ENCODE measurements at places on chromosomes 13 and 19.

DNA sequence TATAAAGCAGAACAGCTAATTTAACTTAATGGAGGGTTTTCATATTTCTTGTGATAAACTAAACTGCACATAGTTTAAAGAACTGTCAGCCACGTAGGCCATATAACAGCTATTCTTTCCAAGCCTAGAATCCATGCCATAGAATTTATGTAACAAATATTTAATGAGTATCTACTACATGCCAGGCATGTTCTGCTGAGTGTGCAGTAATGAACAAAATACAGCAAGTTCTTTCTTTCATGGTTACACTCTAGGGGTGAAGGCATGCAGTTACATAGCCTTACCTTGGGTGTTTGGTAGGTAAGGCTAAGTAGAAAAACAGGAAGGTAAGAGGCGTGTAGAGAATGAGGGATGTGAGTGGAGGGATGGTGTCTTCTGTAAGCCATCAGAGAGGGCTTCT is 4.6 kb downstream of the URI1 start:
- no peak for DNase-seq

GRCh38 chr19:5908773-5909442 is 4.2 kb downstream of the VMAC start:
- no peak for DNase-seq

GRCh38 chr13:83761631-83762030 is 120.6 kb downstream of the SLITRK1 start:
- no peak for DNase-seq

DNA sequence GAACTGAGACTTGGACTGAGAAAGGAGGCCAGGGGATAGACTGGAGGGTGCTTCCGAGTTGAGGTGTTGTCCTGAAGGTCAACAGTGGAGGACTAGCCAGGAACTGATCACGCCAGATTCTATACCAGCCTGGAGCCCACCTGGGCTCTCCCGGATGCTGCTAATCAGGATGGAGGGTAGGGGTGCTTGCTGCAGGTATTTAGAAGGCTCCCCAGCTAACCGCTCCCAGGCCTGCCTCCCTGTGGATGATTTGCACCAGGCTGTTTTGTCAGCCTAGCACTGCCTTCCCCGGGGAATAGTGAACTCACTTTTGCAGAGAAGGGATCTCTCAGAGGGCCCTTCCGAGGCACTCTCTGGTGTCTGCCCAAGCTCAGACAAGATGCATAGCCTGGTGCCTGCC is 60.5 kb upstream of the KCTD15 start:
- no peak for DNase-seq

DNA sequence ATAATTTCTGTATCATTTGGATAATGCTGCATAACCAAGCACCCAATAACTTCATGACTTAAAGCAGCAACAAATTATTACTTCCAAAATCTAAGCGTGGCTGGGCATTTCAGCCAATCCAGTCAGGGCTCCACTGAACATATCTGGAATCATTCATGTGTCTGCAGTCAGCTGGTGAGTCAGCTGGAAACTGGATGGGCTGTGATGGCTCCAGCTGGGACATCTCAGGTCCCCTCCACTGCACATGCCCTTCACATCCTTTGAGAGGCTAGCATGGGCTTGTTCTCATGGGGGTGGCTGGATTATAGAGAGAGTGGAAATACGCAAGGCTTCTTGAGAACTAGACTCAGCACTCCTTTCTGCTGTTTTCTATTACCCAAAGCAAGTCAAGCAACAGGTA is 961.9 kb downstream of the DIAPH3 start:
- DNase-seq: no peak

- DNase-seq: no peak
Observed at GRCh38 chr13:107209824-107210722, 642.1 kb upstream of the ARGLU1 start.

DNA sequence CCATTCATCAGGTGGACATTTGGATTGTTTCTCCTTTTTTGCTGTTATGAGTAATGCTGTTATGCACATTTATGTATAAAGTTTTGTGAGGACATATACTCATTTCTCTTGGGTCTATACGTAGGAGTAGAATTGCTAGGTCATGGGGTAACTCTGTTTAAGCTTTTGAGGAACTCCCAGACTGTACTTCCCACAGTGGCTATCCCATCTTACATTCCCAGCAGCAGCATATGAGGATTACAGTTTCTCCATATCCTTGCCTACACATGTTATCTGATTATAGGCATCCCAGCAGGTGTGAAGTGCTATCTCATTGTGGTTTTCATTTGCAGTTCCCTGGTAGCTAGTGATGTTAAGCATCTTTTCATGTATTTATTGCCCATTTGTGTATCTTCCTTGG is 5.9 kb downstream of the ZSCAN22 start:
- no peak for DNase-seq

DNA sequence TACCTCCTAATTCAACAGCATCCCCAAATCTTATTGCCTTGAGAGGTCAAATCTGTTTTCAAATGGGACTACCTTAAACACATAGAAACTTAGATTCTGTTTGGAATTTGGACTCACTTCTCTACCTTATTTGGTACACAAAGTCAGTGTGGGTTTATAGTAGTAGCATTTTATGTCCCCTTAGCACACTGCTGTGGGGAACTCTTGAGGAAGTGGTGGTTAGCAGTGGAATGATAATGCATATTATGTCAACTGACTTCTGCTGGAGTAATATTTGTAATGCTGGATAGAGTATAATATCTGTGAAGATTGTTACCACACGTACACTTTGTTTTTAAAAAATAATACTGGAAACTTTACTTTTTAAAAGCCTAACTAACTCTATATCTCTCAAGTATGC is 386.3 kb downstream of the NDFIP2 start:
- no peak for DNase-seq

- DNase-seq: no peak
Observed at GRCh38 chr19:48487544-48487943, 18.4 kb downstream of the CYTH2 start.

DNA sequence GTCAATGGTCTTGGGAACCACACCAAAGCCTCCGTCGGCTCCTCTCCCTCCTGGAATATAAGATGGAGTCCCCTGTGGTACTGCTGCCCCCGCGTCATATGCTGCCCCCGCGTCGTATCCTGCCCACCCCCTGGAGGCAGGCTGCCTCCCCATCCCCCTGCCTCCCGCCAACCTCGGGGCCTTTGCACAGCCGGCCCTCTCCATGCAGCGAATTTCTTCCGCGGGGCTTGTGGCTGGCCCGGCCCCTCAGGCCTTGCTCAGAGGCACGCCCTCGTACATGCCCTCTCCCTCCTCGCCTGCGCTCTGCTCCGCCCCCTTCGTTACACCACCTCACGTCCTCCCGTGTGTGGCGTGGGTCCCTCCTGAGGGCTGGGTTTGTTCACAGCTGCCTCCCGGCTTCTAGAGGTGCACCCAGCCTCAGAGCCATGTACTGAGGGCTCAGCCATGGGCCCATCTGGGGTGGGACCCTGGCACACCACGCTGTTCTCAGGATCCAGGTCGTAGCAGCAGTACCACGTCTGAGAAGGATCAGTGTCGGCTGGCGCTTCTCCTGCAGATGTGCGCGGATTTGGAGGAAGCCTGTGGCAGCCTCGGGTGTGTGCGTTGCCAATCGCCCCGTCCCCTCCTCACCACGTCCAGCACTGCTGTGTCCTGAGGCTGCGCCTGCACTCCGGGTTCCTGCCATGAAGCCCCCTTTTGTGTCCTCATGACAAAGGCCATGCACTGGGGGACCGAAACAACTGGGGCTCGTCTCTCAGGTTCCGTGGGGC is 47.7 kb downstream of the MCF2L start:
- DNase-seq: no peak

GRCh38 chr19:8206147-8207087 is 2.8 kb upstream of the CERS4 start:
- no peak for DNase-seq

DNA sequence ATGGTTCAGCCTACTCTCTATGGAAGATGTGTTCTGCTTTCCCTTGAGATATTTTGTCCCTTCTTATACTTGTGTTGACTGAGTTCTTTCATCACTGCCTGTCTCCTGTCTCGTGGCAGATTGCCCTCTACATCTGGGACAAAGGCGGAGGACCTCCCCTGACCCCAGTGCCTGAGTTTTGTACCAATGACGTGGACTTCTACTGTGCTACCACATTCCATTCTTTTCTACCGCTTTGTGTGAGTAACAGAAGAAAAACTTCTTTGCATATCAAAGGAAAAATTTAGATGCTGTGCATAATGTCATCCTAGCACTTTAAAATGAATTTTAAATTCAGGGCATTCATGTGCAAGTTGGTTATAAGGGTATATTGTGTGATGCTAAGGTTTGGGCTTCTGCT is 74.6 kb downstream of the B3GLCT start:
- no peak for DNase-seq

GRCh38 chr13:107438251-107438650 is 777.1 kb downstream of the LIG4 start:
- DNase-seq: no peak

GRCh38 chr19:793806-794205 is 3.4 kb upstream of the PTBP1 start:
- no peak for DNase-seq

- DNase-seq: no peak
Observed at GRCh38 chr19:54345938-54346386, 7.0 kb upstream of the LILRA4 start.

DNA sequence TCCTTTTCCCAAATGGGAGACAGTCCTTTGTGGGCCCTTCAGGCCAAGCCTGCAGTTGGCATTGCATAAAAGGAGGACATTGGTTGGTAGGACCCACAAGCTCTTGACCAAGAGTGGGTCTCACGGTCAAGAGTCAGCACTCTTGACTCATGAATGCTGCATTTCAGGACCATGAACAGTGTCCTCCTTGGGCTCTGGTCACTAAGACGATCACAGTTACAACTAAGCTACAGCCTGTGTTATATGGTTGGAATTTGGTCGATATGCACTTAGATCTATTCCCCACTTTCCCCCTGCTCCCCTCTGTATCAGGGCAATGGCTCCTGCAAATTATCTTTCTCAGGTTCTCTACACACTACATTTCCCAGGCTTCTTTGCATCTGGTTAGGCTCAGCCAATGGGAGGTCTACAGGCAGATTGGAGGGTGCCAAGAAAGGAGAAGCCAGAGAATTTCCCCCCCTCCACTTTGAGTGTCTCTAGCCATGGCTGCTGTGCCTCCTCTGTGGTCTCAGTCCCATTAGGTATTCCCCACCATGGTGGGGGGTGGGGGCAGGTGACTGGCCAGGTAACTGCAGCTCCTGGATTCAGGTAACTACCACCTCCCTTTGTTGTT is 3.1 kb upstream of the OLFM2 start:
- DNase-seq: no peak

GRCh38 chr13:59690857-59691500 is 472.7 kb downstream of the DIAPH3 start:
- no peak for DNase-seq

DNA sequence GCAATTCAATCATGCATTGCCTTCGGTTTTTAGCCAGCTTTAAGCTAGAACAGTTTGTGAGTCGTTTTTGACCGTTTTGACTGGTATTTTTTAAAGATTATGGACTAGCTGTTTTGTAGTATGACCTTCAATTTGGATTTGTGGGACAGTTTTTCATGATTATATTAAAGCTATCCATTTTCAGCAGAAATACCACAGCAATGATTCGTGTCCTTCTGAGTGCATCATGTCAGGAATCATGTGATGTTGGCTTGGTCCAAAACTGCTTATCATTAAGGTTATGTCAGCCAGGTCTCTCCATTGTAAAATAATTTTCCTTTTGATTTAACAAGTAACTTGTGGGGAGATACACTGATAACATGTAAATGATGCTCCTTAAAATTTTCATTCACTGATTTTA is 229.0 kb downstream of the POSTN start:
- no peak for DNase-seq

DNA sequence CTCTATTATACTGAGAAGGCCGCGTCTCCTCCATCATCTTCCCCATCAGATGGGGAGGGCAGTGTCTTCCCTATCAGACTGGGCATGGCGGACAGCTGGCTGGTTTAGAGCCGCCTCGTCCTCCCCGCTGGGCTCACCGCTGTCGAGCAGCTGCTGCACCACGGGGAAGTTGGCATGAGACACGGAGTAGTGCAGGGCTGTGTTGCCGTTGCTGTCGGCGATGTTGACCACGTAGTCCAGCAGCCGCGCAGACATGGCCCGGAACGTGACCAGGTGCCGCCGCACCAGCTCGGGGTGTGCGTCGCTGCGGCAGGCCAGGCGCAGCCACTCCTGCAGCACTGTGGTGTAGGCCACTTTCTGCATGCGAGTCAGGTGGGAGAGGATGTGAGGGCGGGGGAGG is 18.8 kb upstream of the SPC24 start:
- no peak for DNase-seq

DNA sequence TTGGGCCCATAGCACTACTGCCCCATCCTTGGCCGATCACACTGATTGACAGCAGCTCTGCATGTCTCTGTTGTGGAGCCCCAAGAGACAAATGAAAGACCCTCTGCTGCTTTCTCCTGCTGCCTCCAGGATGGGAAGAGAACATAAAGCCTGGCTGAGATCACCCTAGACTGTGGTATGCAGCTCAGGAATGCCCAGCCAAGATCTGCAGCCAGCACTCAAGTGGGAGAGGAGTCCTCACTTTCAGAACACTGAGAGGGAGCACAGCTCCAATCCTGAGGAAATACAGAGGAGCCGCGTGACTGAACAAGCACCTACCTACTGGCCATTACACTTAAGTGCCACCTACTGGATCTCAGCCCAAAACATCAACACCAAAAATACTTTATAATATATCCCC is 203.0 kb downstream of the POSTN start:
- DNase-seq: no peak

GRCh38 chr13:110664673-110665072 is 41.2 kb downstream of the CARS2 start:
- DNase-seq: no peak

DNA sequence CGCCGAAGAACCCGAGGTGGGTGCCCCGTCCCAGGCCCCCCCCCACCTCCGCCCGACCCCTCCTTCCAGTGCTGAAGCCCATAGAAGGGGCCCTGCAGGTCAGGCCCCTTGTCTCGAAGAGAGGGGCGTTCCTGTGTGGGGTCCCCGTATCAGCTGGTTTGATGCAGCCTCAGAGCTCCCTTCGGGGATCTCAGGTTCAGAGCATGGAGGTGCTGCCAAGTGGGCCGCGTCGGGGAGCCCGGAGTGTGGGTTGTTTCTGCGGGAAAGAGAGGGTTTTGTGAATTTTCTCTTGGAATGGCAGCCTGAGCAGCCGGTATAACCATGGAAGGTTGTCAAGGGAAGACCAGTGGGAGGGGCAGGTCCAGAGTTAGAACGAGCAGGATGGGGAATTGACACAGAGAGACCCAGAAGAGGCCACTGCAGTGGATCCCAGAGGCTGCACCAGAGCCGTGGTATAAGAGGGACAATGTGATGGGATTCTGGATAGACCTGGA is 384 bp downstream of the TRAPPC2B start:
- DNase-seq: no peak

- no peak for DNase-seq
Observed at GRCh38 chr13:38880397-38880796, 110.2 kb downstream of the STOML3 start.

DNA sequence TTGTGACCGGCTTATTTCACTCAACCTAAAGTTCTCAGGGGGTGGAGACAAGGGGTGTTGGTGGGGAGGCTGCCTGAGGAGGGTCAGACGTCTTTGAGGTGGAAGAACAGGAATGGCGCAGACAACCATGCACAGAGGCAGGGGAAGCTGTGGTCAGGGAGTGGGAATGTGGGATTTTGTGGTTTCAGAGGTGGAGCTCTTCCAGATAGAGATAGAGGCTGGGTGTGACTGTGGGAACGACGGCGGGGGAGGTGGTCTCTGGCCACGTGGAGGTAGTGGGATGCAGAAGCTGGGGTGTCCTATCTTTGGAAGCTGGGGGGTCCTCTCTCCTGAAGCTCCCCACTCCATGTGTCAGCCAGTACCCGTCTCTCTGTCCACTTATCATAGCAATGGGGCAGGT is 7.8 kb upstream of the KLK14 start:
- no peak for DNase-seq

- DNase-seq: no peak
Observed at GRCh38 chr13:95536632-95537241, 15.8 kb upstream of the CLDN10 start.
